Motor neuron (in vitro differentiated cells): ENCODE measurements at places on chromosomes 2 and 18. TPM values are rescaled to one million over a fixed set of nuclear protein-coding genes. Genes with fewer than 3 reads are reported as not detected.

DNA sequence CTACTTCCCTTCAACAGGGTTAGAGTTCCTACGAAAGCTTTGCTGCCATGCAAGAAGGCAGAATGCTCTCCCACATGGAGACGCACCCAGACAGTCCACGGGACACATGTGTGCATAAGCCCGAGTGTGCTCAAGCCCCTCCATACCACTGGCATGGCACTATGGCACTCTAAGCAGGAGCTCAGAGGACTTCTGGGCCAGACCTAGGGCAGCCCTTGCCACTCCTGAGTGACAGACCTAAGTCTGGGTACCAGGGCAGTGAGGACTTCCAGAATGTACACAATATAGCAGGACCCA lies 11.4 kb upstream of the ARID5A start:
- no peak for ATAC-seq

GRCh38 chr2:128320192-128320905 lies 1.7 kb upstream of the HS6ST1 start:
- no peak for ATAC-seq

DNA sequence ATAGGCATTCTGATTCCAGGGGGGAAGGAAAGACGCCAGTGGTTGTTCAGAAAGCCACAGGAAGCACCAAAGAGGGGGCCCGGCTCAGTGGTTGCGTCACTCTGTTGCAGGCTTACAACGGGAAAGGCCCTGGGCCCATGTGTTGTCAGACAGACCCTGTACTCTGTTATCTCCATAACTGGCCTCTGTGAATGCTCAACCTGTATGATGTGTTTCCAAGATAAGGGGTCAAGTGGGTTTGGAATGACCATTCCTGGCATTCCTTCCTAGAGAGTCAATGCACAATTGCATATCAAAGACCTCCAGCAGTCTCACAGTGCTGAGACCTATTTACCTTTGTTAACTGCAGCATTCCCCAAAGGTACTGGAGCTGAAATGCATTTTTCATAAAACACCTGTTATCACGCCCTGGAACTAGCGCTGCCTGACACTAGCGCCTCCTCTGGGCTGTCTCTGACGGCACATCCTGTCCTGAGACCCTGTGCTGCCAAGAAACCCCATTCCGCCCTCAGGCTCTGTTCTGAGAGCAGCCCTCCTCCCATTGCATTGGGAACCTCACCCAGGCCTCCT lies 13.2 kb upstream of the LRRFIP1 start:
- no peak for ATAC-seq

DNA sequence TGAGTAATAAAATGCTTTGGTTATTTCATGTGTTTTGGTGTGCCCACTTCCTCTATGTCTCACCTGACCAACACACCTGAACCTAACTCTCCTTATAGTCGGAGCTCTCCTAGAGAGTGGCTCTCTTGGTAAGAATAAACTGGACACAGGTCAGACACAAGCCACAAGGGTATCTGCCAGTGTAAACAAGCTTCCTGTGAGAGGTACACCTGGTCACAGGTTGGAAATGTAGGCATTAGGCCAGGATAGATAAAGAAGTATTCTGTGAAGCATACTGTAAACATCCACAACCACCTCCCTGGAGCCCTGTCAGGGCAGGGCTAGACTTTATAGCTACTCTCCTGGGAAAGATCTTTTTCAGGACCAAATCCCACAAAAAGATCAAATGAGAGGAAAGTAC lies 69.4 kb downstream of the ZDBF2 start:
- no peak for ATAC-seq

DNA sequence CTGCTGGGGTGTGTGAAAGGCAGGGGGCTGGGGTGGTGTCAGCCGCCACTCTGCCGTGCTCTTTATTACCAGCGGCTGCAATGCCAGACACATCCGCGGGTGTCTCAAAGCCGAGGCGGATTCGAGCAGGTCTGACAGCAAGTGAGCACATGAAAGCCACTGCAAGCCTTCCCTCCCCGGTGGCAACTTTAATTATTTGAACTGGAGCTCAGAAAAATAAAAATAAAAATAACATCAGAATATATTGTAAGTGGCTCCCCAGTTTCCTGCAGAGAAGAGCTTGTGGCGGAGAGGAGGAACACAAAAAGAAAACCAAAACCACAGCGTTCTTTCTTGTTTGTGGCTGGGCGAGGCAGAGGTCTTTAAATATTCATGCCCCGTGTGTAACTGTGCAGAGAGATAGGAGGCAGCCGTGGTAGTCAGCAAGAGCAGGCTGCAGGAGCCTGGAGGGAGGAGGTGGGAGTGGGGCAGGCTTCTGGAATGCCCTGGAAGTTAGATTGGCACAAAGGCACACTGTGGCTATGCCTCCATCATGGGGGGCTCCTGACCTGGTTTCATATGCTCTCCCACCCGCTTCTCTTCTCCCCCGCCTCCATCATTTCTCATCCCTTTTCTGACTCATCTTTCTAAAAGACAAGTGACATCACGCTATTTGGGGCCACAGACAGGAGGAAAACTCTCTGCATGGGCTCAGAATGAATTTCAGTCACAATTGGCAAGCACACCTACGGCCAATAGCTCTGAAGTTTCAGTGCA lies 199.8 kb downstream of the CLIP4 start:
- peak; percentile 93 for ATAC-seq

DNA sequence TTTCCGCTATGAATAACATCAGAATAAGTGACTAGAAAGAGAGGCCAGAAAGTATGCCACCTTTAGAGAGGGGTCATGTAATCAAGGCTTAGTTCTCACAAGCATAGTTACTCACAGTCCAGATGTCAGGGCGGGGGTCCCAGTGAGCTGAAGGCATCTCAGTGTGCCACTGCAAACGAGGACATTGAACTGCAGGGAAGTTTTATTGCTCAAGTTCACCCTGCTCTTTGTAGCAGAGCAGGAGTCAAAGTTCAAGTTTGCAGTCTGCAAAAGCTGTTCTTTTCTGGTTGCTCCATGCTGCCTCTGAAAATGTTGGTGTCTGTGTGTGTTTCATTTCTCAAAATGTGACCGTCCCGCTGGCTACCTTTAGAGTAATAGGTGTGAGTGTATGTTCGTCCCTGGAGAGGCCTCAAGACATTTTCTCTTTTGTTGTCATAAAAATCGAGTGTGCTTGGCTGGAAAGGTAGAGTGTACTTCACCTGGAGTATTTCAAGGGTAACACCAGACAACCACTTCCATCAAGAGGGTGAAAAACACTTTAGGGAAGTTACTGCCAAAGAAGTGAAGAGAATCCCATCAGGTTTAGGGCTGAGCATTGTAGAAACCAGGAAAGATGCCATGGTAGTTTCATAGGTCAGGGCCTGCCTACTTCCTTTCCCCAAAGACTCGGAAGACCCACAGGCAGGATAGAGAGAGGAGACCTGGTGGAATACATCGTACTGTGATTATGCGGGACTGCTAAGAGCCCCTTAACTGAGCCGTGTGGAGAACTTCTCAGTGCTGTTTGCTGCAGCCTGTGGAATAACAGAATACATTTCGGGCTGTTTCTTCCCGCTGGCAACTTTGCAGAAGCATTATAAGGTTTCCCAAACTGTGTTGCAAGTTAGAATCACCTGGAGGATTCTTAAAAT lies 89.9 kb downstream of the LYPD6 start:
- no peak for ATAC-seq

- no peak for ATAC-seq
These were observed 4.4 kb upstream of the DSC3 start for GRCh38 chr18:31046916-31047315.

DNA sequence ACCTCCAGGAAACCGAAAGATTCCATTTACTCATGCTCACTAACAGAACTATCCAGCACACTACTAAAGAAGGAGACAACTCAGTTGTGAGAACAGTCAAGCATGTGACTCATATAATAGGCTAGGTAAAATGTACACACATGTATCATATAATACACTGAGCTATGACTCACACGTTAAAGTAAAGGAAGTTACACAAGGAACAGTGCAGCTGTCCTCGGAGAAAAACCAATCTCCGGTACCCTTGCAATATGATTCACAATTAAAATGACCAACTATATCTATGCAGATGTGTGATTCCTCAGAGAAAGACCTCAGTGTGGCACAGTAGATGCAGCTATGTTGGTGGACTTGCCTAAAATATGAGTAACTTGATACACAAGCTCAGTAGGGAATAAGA lies 76.5 kb downstream of the STRN start:
- ATAC-seq: peak; percentile 26

DNA sequence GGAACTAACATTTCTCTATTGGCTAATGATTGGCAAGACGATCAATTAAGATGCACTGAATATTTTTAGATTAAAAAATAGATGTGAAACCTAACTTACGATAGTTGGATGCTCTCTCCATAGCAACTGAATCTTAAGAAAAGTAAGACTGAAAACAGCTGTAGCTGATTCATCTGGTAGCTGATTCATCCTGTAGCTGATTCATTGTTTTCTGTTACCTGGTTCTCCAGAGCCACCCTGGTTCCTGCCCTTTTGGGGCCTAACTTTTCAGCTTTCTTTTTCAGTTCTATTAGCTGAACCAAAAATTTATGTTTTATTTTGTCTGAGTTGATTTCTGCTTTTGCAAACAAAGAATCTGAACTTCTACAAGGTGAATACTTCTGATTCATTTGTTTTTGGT lies 22.7 kb upstream of the SPR start:
- ATAC-seq: no peak

DNA sequence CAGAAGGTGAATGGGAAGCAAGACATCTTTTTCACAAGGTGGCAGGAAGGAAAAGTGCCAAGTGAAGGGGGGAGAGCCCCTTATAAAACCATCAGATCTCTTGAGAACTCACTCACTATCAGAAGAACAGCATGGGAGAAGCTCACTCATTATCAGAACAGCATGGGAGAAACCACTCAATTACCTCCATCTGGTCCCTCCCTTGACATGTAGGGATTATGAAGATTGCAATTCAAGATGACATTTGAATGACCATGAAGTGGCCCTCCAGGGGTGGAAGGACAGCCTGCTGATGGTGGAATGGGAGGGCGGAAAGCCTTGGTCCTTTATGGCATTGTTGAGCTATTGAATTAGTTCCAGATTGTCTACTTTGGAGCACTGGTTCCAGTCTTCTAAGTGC lies 413.0 kb upstream of the MEX3C start:
- ATAC-seq: no peak

GRCh38 chr2:199339891-199340605 lies 117.7 kb downstream of the SATB2 start:
- ATAC-seq: no peak

- no peak for ATAC-seq
These were observed 144.4 kb downstream of the MBP start for GRCh38 chr18:76988031-76988826.

DNA sequence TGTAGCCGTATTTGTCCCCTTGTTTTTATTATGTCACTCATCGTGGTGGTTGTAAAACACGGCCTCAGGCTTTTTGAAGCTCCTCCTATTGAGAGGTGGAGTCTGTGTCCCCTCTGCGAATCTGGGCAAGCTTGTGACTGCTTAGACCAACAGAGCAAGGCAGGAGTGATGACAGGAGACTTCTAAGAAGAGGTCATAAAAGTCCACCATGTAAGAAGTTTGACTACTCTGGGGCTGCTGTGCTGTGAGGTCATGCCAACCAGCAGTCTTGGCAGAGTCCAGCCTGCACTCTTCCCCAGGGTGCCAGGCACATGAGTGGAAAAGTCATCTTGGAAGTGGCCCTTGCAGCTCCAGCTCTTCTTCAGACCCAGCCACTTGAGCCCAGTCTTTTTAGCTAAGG lies 83.8 kb upstream of the SPTBN1 start:
- no peak for ATAC-seq

The GBX2 gene
- total RNA-seq: 0.36 TPM in 1 of 2 replicates, not detected in the other

The AQP12B gene
- 0.49 and 0.52 TPM in 2 replicates for total RNA-seq

The IL1B gene
- 30.0 and 30.7 TPM in 2 replicates for total RNA-seq

The C2orf15 gene
- 4.4 and 4.8 TPM in 2 replicates for total RNA-seq

The UGT1A10 gene
- total RNA-seq: 0.40 and 0.81 TPM in 2 replicates

The QPCT gene
- 0.69 and 0.98 TPM in 2 replicates for total RNA-seq

The GPR39 gene
- 1.3 TPM in 1 of 2 replicates, not detected in the other for total RNA-seq

The BUB1 gene
- 108 and 112 TPM in 2 replicates for total RNA-seq

The IL1R1 gene
- 0.23 and 0.29 TPM in 2 replicates for total RNA-seq
